ENCODE measurements at places on chromosomes 5 and 9. TPM values are rescaled to one million over a fixed set of nuclear protein-coding genes. Genes with fewer than 3 reads are reported as not detected.

The LCN12 gene
- total RNA-seq, result 1.2 TPM

The SHROOM1 gene
- 8.2 TPM for total RNA-seq

The SAPCD2 gene
- 43.6 TPM for total RNA-seq

DNA sequence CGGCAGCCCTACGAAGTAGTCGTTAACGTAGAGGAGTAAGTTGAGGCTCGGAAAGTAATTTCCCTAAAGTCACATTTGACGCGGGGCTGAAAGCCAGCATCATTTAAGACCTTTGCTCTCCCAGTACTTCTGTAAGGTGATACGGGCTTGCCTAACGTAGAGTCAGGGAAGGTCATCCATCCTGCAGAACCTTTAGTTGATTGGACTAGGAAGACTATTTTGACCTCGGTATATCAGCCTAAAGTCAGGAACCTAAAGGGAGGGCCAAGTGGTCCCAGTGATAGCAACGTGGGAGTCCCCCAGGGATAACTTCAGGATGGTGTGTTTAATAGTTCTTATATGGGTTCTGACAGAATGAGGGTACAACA, 657 bp downstream of the NUP214 start:
- DNase-seq, result no peak

The PCDHA3 gene
- not detected for total RNA-seq

The QRFP gene
- not detected for total RNA-seq

DNA sequence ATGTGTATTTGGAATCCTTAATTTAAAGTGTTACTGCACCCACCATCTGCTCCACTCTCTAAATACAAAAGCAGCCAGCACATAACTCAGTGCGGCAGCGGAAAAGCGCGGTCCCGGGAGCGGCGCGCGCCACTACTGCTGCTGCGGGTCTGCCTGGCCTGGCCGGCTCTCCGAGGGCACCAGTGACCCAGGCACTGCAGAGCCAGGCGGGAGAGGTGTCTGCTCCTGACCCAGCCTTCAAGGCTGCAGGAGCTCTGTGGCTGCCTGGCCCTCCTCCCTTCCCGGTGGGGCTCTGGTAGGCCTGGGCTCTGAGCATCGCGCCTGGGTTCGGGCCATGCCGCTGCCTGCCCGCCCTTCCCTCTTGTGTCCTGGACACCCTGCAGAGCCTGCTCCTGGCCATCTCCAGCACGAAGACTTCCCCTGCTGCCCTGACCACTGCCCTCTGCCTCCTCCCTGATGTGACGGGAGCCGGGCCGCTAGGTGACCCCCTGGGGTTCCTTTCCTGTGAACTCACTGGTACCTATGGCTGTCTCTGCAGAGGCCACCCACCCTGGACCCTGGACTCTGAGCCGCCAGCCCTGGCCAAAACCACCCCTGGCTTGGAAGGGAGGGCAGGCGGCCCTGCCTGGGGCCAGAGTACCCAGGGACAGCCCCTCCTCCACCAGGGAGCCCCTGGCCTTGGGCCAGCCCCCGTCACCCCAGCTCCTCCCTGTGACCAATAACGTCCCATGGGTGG, 32.8 kb upstream of the UBAC1 start:
- DNase-seq, result no peak

The FBP1 gene
- total RNA-seq, result not detected

The CCL27 gene
- not detected for total RNA-seq

GRCh38 chr9:137611623-137612609, 6.4 kb downstream of the ARRDC1 start:
- peak; percentile 88 for DNase-seq

DNA sequence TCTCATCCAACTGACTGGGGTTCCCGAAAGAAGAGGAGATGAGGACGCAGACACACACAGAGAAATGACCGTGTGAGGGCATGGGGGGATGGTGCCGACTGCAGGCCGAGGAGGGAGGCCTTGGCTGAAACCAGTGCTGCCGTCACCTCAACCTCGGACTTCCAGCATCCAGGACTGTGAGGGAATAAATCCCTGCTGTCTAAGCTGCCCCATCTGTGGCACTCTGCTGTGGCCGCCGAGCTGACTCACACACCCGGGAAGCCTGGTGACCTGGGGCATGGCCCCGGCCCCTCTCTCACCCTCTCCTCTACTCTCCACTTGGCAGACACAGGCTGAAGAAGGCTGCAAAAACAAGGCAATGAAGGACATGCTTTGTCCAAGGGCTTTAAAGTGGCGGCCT, 4.4 kb upstream of the COL5A1 start:
- no peak for DNase-seq

- DNase-seq, result no peak
These were observed 265.0 kb upstream of the FAM174A start for GRCh38 chr5:100270023-100270771.

DNA sequence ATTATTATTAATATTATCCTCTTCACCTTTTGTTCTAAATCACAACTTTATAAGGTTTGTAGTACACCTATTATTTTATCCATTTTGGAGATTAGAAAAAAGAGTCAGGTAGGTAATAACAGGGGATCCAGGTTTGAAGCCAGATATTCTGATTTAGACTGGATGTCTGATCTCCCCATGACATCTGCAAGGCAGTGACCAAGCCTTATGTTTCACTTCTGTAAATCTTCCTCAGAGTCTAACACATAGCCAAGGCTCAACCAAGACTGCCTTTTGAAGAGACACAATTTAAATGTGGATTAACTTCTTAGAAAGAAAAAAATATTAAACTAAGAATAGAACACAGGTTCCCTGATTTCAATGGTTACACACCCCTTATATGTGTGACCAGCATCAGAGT, 44.2 kb downstream of the CETN3 start:
- no peak for DNase-seq

GRCh38 chr9:134548618-134549017, 93.0 kb upstream of the COL5A1 start:
- no peak for DNase-seq

The SIGMAR1 gene
- total RNA-seq, result 80.3 TPM

GRCh38 chr5:113205807-113206206, 229.0 kb downstream of the TSSK1B start:
- peak; percentile 48 for DNase-seq

The CDH18 gene
- total RNA-seq, result 1.8 TPM

DNA sequence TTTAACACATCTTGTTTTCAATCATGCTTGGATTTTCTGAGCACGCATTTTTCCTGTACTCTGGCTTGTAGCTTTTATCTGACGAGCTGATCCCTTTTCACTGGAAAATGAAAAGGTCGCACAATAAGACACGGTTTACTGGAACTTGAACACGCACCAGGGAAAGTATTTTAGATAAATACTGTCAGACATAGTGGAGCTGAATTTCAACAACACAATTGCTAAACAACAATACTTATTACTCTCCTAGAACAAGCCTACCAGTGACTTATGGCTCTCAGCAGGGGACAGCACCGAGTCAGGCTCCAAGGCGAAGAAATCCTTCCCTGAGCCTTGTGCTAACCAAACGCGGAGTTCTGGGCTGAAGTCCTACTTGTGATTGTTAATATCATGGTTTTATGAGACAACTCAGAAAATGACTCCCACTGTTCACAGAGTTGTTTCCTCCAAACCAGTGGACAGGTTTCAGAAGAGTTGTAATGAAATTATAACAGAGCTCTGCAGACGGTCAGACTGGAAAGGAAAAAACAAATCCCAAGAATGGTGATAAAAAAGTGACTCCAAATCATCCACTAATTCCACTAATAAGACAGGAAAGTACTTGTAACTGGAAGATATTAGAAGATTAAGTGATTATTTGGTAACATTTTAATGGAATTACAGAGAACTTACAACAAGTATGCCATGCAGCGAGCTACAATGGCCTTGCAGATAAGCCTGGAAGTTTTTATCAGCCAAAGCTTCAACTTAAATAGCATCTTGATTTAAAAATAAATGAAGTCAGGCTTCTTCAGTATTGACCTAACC, 359.6 kb downstream of the EBF1 start:
- DNase-seq, result no peak

DNA sequence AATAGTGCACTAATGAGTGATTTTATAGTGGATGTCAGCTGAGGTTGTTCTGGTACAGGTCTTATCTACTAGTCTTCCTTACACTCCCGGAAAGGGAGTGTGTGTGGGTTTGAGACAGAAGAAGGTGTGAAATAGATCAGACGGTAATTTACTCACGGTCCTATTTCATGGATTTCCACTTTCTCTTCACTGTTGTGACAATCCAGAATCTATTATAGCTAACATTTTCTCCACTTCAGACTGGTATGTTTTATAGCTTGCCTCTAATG, 7.0 kb upstream of the C9 start:
- no peak for DNase-seq

DNA sequence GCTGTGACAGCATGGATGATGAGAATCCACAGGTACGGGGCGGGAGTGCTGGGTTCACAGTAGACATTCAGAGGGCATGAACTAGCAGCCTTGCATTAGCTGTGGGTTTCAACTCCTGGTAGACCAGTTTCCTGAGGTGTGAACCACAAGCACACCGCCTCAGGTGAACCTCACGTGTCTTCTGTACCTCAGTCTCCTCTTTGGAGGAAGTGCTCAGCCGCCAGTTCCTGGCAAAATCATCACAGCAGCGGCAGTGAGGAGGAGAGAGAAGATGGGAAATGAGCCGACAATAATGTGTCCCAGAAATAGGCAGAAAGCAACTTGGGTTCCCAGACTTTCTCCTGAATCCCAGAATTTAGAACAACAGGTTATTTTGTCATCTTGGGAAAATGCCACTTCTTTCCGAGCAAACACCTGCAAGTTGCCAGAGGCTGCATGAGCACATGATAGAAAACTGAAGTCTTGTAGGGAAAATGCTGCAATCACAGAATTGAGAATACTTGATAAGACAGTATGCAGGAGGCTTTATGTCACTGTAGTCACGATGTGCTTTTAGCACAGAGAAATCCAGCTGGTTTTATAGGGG, 258.5 kb downstream of the AOPEP start:
- DNase-seq, result no peak

- no peak for DNase-seq
These were observed 5.0 kb downstream of the IL7R start for GRCh38 chr5:35861718-35862117.

GRCh38 chr5:91178461-91178860, 204.7 kb downstream of the ARRDC3 start:
- no peak for DNase-seq

DNA sequence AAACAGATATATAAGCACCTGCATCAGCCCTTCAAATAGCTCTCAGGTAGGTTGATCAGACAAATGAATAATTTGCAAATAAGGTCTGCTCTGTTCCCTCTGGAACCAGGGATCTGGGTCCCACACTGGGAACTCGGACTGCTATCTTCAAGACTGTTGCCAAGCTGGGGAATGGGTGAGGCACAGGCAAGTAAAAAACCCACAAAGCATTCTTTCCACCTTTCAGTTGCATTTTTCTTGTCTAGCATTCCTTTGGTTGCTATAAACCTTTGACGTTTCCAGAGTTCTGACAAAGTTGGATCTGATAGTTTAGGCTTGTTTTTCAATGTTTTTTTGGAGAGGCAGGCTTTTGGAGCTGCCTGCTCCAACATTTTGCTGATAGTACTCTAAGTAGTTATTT, 20.1 kb downstream of the FBXL17 start:
- no peak for DNase-seq
